ENCODE measurements at places on chromosomes 13 and 19. TPM values are rescaled to one million over a fixed set of nuclear protein-coding genes. Genes with fewer than 3 reads are reported as not detected.

The TEX101 gene
- not detected for total RNA-seq

The HMGB1 gene
- total RNA-seq, result 129 TPM

The GAS6 gene
- total RNA-seq, result 418 TPM

The RPL18A gene
- total RNA-seq, result 1,248 TPM

The ERICH6B gene
- total RNA-seq, result not detected

The CYP4F12 gene
- total RNA-seq, result not detected

All from hair follicle dermal papilla cell (primary cell).